ENCODE measurements at places on chromosomes 7 and 10. TPM values are rescaled to one million over a fixed set of nuclear protein-coding genes. Genes with fewer than 3 reads are reported as not detected.

SLC26A3 gene
- 0.03 TPM for polyA plus RNA-seq

NKX1-2 gene
- not detected for polyA plus RNA-seq

ZPBP gene
- polyA plus RNA-seq: not detected

GRM3 gene
- polyA plus RNA-seq: 1.9 TPM

OR13A1 gene
- polyA plus RNA-seq: not detected

TES gene
- 13.7 TPM for polyA plus RNA-seq

BLVRA gene
- 35.6 TPM for polyA plus RNA-seq

CALHM3 gene
- not detected for polyA plus RNA-seq

ZC3HAV1L gene
- 3.4 TPM for polyA plus RNA-seq

GPR26 gene
- not detected for polyA plus RNA-seq

OR2A12 gene
- polyA plus RNA-seq: not detected

ACTR3C gene
- 16.9 TPM for polyA plus RNA-seq

ZNF239 gene
- polyA plus RNA-seq: 1.9 TPM

LIPF gene
- polyA plus RNA-seq: 1.5 TPM

AGAP6 gene
- 52.0 TPM for polyA plus RNA-seq

ANLN gene
- polyA plus RNA-seq: 0.24 TPM

USP6NL gene
- 4.9 TPM for polyA plus RNA-seq

DLX5 gene
- polyA plus RNA-seq: 0.15 TPM

NPTX2 gene
- 11.6 TPM for polyA plus RNA-seq

SUMF2 gene
- 142 TPM for polyA plus RNA-seq

PTPRZ1 gene
- polyA plus RNA-seq: 2.3 TPM

TMEM229A gene
- polyA plus RNA-seq: 2.4 TPM

SPDYE17 gene
- polyA plus RNA-seq: not detected

DUS4L gene
- 4.2 TPM for polyA plus RNA-seq

SAP25 gene
- 11.3 TPM for polyA plus RNA-seq

CUBN gene
- 1.4 TPM for polyA plus RNA-seq

VSTM4 gene
- polyA plus RNA-seq: 23.6 TPM

MRC1 gene
- polyA plus RNA-seq: 25.7 TPM

KDM7A gene
- polyA plus RNA-seq: 1.4 TPM

STN1 gene
- polyA plus RNA-seq: 14.8 TPM

MMP21 gene
- polyA plus RNA-seq: 0.27 TPM

SLC12A9 gene
- 6.1 TPM for polyA plus RNA-seq

VPS37D gene
- 1.4 TPM for polyA plus RNA-seq

GSTO2 gene
- polyA plus RNA-seq: 13.6 TPM

PIP gene
- polyA plus RNA-seq: not detected

LEP gene
- 0.16 TPM for polyA plus RNA-seq

ZNF727 gene
- polyA plus RNA-seq: 0.10 TPM

CDHR3 gene
- 4.3 TPM for polyA plus RNA-seq

CRHR2 gene
- 0.03 TPM for polyA plus RNA-seq

OR2A1 gene
- polyA plus RNA-seq: 0.16 TPM

PRKG1 gene
- 6.9 TPM for polyA plus RNA-seq

FAM24B gene
- polyA plus RNA-seq: 4.0 TPM

PON1 gene
- polyA plus RNA-seq: 103 TPM

DBF4 gene
- 6.6 TPM for polyA plus RNA-seq

CALCR gene
- not detected for polyA plus RNA-seq

PRSS1 gene
- 3.3 TPM for polyA plus RNA-seq

NKX2-3 gene
- 0.03 TPM for polyA plus RNA-seq
